ENCODE measurements at places on chromosomes 16 and 17.

GRCh38 chr16:60582528-60582927 is 1453.7 kb downstream of the CDH8 start:
- DNase-seq: peak; percentile 58

DNA sequence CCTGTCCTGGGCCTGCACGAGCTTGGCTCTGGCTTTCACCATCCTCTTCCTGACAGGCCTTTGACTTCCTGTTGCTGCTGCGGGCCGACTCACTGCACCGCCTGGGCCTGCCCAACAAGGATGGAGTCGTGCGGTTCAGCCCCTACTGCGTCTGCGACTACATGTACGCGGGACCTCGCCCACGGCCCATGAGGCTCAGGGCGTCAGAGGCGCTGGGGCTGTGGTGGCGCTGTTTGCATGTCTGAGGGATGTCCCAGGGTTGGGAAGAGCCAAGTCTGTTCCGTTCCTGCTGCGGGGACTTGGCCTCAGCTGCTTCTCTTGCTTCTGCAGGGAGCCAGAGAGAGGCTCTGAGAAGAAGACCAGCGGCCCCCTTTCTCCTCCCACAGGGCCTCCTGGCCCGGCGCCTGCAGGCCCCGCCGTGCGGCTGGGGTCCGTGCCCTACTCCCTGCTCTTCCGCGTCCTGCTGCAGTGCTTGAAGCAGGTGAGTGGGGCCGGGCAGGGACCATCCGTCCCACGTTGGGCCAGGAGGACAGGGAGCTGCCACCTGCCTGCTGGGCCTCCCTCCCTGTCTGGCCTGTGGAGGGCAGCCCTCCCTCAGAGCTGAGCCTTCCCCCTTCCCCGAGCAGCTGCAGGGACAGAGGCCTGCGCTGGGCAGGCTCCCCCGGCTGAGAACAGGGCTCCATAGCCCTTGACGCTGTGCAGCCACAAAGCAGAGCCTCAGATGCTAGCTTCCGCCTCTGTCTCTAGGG is 23.8 kb downstream of the TSC2 start:
- DNase-seq: no peak

DNA sequence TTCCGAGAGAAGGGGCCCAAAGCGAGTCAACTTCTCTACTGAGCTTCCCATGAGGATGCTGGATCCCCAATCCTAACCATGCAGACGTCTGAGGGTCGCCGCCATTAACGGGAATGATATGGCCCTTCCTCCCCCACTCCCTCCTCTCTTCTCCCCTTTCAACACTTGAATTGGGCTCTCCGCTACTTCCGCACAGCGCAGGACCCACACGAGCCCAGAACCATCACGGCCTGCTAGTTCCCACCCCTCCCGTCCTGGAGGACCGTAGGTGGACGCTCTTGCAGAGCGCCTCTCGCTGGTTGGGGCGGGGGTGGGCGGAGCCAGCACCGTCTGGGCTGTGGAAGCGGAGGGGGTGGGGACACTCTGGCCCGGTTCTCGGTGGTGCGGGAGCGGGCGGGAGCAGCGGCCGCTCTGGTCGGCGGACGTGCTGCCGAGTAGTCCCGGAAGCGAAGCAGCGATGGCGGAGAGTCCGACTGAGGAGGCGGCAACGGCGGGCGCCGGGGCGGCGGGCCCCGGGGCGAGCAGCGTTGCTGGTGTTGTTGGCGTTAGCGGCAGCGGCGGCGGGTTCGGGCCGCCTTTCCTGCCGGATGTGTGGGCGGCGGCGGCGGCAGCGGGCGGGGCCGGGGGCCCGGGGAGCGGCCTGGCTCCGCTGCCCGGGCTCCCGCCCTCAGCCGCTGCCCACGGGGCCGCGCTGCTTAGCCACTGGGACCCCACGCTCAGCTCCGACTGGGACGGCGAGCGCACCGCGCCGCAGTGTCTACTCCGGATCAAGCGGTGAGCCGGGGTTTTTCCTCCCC is at the start of gene UBE2Z:
Gene UBE2Z, plus strand, starts transcription at position 361 of the 797 bp plus-strand sequence. Its CDS starts 97 bp downstream, at position 458.
- peak; percentile 97 for DNase-seq

GRCh38 chr17:13491916-13492736 is 109.6 kb downstream of the HS3ST3A1 start:
- no peak for DNase-seq

DNA sequence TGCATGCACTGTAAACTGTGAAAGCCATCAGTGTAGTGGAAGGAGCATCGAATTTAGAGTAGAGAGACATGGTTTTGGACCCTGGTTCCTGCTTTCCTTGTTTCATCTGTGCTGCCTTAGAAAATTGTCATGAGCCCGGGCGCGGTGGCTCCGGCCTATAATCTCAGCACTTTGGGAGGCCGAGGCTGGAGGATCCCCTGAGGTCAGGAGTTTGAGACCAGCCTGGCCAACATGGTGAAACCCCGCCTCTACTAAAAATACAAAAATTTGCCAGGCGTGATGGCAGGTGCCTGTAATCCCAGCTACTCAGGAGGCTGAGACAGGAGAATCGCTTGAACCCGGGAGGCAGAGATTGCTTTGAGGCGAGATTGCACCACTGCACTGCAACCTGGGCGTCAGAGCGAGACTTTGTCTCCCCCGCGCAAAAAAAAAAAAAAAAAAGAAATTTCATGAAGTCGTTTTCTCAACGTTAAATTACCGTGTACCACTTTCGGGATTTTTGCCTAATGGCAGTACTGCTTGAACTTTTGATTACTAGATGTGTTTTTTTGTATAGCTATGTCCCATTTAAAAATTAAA is 912 bp downstream of the COQ7 start:
- DNase-seq: no peak

- DNase-seq: no peak
These were observed 39.3 kb downstream of the ARHGAP27 start for GRCh38 chr17:45393411-45393810.

DNA sequence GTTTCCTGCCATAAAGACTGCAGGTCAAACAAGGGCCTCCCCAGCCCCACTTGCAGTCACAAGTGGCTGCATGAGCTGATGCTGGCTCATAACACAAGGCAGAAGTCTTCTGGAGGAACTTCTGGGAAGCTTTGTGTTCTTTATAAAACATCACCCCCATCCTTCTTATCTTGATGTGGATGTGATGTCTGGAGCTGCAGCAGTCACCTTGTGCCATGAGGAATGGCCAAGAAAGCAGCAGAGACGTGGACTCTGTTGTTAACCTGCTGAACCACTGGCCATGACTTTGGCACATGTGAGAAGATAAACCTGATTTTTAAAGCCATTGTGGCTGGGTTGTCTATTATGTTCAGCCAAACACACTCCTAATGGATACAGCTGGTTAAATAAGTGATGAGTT is 41.8 kb downstream of the FOXL1 start:
- no peak for DNase-seq

GRCh38 chr17:1724351-1724868 is at the start of gene WDR81:
TSS of gene WDR81 (plus strand) at chr17:1724704. CDS start at chr17:1724960, 256 bp downstream.
- DNase-seq: peak; percentile 95

GRCh38 chr17:77602062-77602746 is 356.3 kb upstream of the TNRC6C start:
- no peak for DNase-seq

- no peak for DNase-seq
These were observed 11.1 kb downstream of the PMM2 start for GRCh38 chr16:8808613-8809353.

GRCh38 chr17:9308069-9308468 is 267.6 kb downstream of the STX8 start:
- no peak for DNase-seq

DNA sequence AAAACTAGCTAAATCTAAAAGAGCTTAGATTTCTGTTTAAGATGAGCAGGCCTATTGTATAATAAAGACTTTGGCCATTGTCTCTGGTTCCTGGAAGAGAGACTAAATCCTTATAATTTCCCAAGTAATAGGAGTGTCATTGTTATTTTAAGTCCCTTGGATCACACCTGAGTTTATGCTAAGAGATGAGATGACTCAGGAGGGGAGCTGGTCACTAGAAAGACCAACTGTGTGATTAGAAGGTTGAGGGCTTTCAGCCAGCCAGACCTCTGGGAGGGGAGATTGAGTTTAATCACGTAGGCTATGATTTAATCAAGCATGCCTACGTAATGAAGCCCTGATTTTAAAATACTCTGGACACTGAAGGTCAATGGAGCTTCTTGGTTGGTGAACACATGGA is 156.9 kb upstream of the C17orf78 start:
- no peak for DNase-seq

- DNase-seq: no peak
These were observed 805 bp upstream of the TANC2 start for GRCh38 chr17:62965174-62965685.

DNA sequence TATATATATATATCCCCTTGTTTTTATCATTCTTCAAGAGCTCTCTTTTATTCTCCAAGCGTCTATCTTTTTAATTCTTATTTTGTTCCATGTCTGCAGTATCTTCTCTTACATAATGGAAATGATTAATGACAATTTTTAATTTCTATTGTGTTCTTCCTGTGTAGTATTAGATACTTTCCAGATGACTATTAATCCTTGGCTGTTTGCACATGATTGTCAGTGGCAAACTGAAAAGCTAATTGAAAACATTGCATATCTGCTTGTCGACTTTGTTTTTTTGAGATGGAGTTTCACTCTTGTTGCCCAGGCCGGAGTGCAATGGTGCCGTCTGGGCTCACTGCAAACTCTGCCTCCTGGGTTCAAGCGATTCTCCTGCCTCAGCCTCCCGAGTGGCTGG is 124.7 kb downstream of the BCAS3 start:
- no peak for DNase-seq

DNA sequence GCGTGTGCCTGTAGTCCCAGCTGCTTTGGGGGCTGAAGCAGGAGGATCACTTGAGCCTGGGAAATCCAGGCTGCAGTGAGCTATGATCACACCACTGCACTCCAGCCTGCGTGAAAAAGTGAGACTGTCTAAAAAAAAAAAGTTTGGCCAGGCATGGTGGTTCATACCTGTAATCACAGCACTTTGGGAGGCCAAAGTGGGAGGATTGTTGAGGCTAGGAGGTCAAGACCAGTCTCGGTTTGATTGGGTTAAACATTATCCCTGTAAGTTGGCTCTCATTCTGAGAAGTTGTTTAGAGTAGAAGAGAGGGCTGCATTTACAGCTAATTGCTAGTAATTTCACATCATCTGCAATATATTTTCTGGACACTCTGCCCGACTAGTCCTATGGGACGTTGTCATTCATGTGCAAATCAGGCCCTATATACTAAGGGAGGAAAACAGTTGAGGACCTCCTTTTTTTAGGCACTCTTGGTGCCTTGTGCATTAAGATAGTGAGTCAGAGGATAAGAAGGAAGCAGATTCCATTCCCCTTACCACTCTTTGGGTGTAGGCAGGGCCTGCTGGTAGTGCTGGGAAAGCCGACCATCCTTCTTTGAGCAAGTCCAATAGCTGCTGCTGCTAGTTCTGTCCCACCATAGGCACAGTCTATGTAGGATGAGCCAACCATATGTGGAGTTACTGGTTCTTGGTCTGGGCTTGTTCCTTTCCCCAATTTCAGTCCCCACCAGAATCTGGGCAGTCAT is 18.7 kb downstream of the HMOX2 start:
- no peak for DNase-seq

- no peak for DNase-seq
These were observed 869 bp downstream of the ZNF48 start for GRCh38 chr16:30395992-30396585.

DNA sequence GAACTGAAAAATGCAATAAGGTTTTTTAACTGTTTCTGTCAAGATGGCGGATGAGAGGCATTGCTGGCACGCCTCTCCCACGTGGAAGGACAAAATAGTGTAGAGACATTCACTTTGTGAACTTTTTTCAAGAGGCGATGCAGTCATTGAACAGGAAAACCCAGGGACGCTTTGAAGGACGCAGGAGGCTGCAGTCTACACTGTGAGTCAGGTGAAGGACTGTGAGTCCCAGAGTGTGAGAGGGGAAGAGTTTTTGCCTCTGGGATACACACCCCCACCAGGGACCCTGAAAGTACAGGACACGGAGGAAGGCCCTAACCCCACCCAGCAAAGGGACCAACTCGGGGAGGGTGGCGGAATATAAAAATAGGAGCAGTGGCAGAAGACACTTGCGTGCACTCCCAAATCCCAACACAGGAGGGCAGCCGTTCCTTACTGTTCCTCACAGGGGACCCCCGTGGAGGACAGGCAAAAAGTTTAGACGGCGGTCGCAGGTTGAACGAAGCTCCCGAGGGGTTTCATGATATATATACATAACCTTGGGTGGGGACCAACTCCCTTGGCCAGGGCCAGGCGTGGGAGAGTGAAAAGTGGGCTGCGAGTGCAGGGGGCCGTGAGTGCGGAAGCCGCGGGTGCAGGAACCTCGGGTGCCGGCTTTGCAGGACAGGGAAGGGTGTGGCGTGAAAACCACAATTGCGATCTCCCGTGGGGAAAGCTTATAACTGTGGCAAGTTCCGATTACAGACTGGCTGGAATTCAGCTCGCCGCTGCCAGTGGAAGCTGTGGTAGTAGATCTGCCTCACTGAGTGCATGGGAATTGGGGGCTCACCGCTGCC is 82.0 kb upstream of the ALOX12 start:
- peak; percentile 84 for DNase-seq

- peak; percentile 94 for DNase-seq
These were observed 34.4 kb downstream of the HNF1B start for GRCh38 chr17:37710344-37710886.

Measured in neural progenitor cell (in vitro differentiated cells).